Ascending aorta (tissue), 2 donors: ENCODE measurements at places on chromosomes 6 and 20.

DNA sequence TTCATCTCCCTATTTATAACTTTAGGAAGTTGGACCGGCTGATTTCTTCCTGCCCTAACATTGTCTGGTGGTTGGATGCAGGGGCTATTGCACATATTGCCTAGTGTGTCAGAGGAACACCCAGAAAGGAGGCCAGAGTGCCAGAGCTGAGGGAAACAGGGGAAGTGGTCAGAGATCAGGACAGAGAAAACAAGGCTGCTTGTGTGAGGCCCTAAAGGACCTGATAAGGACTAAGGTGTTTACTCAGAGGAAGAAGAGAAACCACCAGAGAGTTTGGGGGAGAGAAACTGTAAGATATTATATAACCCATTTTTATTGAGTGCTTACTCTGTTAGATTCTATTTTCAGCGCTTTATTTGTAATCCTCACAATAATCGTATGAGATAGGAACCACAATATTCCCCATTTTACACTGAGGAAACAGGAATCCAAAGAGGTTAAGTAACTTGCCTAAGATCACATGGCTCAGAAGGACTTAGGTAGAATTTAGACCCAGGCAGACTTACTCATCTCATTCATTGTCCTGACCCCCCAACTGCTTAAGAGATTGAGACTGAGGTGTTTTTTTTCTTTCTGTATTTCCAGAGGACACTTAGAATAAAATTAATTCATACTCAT lies 54.0 kb upstream of the REV3L start:
- no peak for DNase-seq

GRCh38 chr6:38476888-38477287 lies 162.8 kb downstream of the BTBD9 start:
- no peak for DNase-seq

- DNase-seq = no peak
Measured at GRCh38 chr6:157561414-157561790, 180.4 kb downstream of the ZDHHC14 start.

GRCh38 chr6:73879501-73880293 lies 183.7 kb downstream of the CD109 start:
- DNase-seq = no peak
